ENCODE measurements at places on chromosomes 1 and 21. TPM values are rescaled to one million over a fixed set of nuclear protein-coding genes. Genes with fewer than 3 reads are reported as not detected.

S100A8 gene
- not detected for total RNA-seq

GPA33 gene
- not detected for total RNA-seq

RGSL1 gene
- not detected for total RNA-seq

NPR1 gene
- not detected for total RNA-seq

KIF26B gene
- total RNA-seq = 0.28 TPM

LCE1C gene
- not detected for total RNA-seq

LCE2D gene
- total RNA-seq = not detected

ORC1 gene
- 38.9 TPM for total RNA-seq

SYPL2 gene
- total RNA-seq = 0.11 TPM

OPRD1 gene
- not detected for total RNA-seq

FCRL6 gene
- not detected for total RNA-seq

SIKE1 gene
- total RNA-seq = 64.2 TPM
